ENCODE measurements at places on chromosomes 4 and X.

- DNase-seq: no peak
Measured at GRCh38 chr4:174580597-174580996, 58.3 kb upstream of the HPGD start.

DNA sequence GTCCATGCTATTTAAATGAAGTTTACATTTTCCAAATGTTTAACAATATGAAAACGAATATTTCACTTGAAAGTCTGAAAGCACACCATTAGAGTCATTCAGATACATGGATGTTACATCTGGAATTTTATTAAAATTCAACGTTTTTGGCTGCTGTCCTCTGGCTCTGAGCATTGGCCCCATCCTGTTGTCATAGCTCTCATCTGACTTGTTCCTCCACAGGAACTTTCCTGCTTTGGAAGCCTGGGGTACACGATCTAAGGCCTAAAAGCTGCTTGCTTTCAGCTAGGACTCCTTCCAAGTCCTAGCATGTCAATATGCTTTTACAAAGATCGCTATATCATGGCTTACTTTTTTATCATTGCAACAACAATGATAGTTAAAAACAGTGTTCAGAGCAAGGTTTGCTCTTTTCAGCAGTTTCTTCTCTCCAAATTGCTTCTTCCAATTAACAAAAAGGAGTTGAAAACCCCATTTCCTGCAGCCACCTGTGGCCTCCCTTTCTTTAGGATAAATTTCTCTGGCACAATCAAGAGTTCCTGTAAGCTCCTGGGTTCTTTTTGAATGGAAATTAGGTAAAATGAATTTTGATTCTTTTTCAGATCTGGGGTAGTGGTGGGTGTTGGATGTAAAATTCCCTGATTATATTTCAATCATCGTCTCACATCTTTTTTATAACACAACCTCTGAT, 413.4 kb upstream of the AGA start:
- no peak for DNase-seq

DNA sequence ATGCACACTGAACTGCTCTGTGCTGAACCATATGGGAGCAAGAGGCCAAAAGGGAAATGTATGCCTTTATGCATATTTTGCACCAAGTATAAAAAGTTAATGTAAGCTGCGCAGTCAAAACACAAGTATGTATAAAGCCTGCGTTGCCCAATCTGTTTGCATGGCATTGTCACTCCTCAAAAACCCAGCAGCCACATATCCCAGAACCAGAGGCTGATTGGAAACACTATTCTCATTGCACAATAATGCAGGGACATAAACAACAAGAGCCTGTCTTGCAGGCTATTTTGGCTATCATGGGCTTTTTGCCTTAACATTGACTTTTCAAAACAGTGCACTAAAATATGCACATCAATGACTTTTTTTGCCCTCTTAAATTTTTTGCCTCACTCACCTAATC, 5.1 kb upstream of the ASB9 start:
- no peak for DNase-seq

- DNase-seq: peak; percentile 2
Measured at GRCh38 chrX:87525771-87526229, 8.2 kb downstream of the KLHL4 start.

GRCh38 chrX:70172221-70172620, 5.1 kb upstream of the DGAT2L6 start:
- no peak for DNase-seq

DNA sequence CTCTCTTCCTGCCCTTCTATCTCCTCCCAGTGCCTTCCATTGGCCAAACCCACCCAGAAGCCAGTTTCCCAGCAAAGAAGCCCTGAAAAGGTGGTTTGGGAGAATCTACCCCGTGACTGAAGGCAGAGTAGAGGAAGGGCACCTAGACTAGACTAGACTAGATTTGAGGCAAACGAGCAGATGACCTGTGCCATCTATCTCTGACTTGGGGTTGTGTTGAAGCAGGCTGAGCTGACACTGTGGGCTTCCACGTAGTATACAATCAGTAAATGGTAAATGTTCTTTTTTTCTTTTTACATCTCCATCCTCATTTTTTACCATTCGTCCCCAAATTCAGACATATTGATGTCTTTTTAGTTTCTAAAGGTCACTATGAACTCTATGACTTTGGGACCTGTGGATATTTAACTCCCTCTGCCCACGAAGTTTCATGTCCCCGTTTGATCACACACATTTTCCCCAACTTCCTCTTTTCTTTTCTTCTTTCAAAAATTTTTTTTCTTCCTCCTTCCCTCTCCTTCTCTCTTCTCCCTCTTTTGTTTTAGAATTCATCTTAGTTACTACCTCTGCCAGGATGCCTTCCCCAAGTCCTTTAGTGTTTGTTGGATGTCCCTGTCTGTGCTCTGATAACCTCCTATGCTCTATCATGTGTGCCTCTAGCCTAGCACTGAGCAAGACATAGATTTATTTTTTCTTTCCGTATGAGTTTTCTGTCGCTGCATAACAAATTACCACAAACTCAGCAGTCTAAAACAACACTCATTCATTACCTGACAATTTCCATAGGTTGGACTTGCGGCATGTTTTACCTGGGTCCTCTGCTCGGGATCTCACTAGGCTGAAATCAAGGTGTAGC, 6.2 kb upstream of the AFF1 start:
- no peak for DNase-seq

GRCh38 chr4:173038192-173038896, 130.3 kb upstream of the GALNT7 start:
- DNase-seq: no peak

GRCh38 chrX:49197543-49198087, 2.4 kb downstream of the SYP start:
- DNase-seq: no peak

Measured in 8988T (cell line).